ENCODE measurements at places on chromosomes 1 and 21.

- no peak for DNase-seq
Observed at GRCh38 chr1:16094453-16095158, 21.2 kb upstream of the FAM131C start.

DNA sequence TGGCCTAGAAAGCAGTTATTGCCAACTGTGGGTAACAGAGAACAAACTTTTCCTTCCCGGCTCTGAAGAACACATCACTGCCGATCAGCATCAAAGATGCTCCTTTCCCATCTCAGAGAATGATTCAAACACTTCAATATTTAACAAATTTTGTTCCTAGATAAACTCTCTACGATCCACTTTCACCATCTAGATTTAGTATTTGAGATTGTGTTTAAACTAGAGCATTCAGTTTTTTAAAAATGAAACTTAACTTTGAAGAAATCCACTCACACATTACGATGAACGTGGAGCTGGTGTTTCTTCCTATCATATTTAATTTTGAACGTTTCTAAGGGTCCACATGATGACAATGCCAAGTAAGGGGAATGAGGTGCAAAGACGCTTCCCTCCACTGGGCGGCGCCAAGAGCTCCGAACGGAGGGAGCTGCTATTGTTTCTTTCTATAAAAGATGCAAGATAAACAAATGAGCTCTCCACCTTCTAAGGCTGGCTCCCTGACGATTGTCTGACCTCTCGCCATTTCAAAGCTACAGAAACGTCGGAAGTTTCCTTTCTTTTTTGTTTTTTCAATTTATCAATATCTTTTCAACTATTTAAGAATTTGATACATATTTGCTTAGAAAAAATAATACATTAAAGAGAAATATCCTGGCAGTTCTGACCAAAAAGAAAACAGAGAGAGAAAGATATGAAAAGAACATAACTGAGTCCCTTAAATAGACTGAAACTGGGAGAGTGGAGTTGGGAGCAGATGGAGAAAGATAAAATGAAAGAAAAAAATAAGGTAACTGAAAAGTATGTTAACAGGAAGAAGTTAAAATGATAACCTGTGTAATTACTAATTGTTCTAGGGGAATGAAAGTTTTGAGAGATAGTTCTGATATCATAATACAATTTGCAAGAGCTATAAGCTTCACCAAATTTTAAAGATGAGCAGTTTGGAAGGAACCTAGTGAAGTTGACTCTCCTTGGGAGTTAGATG, 4.4 kb upstream of the BARHL2 start:
- DNase-seq = peak; percentile 92

GRCh38 chr21:29130270-29130969, at the start of gene MAP3K7CL:
Gene MAP3K7CL, plus strand, starts transcription at chr21:29130644. Its CDS starts 2,701 bp downstream, at chr21:29133345.
- DNase-seq = no peak

DNA sequence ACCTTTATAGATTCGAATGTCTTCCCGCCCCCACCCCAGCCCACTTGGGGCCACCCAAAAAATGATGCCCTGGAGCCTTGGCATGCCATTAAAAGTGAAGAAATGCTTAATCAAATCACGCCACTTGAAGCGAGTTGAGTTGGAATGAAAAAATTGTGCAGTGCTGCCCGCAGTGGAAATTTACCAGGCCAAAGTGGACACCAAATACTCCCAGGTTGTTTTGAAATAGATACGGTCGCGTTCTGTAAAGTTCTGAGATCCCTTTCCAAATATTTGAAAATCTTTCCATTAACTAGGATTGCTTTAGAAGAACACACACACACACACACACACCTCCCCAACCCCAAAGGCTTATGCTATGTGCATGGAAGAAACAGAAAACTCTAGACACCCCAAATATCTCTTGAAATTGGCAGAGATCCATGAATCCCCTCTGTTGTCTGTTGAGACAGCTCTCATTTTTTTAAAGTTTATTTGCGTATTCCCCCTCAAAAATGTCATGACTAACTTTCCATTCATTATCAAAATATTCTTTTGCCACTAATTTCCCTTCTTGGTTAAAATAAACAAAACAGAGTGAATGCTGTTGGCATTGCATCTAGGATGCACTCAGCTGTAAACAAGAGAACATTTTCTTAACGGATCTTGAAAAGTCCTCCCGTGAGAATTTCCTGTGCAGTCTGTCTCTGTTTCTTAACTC, 142.3 kb upstream of the KCNE2 start:
- DNase-seq = no peak

DNA sequence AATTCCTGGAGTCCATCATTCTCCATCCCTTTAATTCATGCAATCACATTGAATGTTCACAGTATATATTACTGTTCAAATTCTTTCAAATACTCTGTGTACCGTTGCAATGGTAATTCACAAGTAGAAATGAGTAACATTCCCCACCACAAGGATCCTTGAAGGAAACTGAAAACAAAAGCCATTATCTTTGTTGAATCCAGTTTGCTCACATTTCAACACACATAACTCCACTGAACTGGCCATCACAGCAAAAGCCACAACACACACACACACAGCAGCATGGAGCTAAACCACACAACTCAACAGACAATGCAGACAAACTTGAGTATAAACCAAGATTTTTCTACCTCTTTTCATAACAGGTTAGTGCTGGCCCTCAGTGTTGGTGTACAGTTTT, 188.3 kb upstream of the GREM2 start:
- DNase-seq = no peak

- no peak for DNase-seq
Observed at GRCh38 chr1:17200246-17200645, 4.7 kb upstream of the PADI1 start.

GRCh38 chr21:30613836-30614235, at the start of gene KRTAP6-1:
Gene KRTAP6-1, minus strand, starts transcription at chr21:30613930. Its CDS starts 26 bp downstream, at chr21:30613904.
- no peak for DNase-seq

GRCh38 chr1:18673976-18674375, 43.3 kb downstream of the PAX7 start:
- DNase-seq = peak; percentile 4

GRCh38 chr1:218592688-218593087, 247.6 kb downstream of the TGFB2 start:
- DNase-seq = no peak

DNA sequence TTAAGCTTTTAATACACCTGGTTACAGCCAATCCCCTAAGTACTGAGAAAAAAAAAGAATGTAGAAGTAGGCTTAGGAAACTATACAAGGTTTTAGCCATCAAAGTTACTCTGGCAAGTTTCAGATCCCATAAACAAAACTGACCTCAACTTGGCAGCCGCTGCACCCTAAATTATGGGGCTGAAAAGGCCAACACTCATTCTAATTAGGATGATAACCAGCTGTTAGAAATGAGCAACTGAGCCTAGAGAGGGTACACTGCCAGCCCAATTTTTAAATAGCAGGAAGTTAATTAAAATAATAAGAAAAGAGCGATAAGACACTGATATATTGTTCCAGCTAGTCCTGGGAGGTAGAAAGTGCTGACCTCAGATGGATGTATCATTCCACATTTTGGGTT, 105.7 kb upstream of the VAV3 start:
- no peak for DNase-seq

DNA sequence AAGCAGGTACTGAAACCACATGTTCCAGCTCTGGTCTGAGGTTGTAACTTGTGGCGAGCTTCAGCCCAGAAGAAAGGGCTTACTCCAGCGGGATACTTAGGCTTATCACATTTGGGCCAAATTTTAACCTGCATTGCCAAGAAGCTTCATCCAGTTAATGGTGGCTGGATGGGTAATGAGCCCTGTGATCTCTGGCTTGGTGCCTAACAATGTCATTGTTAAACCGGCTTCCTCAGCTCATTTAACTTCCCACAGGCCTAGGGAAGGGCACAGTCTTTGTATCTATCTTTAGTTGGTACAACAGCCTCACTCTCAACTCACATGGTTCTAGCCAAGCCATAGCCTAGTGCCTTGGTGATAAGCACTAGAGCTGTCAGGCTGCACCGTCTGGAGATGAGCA, 43.6 kb upstream of the CCDC190 start:
- DNase-seq = no peak

GRCh38 chr1:115782571-115783281, 14.2 kb upstream of the CASQ2 start:
- DNase-seq = no peak

GRCh38 chr1:18572022-18572880, 58.4 kb upstream of the PAX7 start:
- DNase-seq = peak; percentile 76

DNA sequence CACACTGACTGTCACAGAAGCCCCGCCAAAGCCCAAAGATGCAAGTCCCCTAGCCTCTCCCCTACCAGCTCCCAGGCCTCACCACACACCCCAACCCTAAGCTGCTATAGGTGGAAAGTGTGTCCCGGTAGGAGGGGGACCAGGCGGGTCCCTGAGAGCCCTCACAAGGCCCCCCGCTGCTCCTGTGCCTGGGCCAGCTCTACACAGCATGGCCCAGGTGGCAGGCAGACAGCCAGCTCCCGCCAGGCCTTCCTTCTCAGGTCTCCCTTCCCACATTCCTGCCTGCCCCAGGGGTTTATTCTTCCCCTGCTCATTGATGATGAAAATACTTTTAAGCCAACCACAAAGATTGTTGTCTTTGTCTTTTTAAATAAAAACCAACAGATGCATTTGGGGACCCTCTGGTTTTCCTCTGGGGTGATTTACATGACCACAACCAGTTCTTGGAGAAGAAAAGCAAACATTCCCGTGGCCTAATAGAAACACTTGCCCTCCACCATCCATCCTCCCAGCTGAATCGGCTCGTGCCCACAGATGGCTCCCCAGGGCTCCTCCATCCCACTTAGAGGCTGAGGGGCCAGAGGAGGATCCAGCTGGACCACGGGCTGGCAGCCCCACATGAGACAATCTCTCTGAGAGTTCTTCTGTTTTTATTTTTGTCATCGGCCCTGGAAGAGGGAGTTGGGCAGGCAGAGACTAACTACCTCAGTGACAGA, 93.1 kb downstream of the DMRTB1 start:
- no peak for DNase-seq

DNA sequence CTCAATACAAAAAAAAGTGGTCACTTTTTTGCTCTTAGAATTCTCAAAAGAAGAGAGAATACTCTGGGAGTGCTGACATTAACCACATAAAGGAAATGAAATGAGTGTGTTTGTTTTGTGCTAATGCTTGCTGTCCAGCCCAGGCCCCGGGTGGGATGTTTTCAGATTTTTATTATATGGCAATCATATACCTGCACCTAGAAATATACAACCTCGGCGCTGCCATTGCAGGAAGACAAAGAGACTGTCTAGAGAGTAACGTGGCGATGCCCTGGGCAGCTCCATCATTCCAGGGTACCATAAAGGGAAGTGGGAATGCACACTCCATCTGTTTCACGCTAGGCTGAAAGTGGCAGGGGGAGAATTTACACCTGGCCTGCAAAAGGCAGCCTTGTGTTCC, 7.1 kb downstream of the BACE2 start:
- DNase-seq = no peak

GRCh38 chr1:110056285-110056683, 14.2 kb downstream of the ALX3 start:
- DNase-seq = no peak

DNA sequence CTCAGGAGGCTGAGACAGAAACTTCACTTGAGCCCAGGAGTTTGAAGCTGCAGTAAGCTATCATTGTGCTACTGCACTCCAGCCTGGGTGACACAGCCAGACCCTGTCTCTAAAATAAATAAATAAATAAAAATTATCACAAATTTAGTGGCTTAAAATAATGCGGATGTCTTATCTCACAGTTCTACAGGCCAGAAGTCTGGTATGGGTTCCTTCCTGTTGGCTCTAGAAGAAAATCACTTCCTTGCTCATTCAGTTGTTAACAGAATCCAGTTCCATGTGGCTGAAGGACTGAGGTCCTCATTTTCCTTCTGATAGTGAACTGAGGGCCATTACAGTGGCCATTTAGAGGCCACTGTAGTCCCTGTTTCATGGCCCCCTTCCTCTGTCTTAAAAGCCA, 94.6 kb upstream of the S1PR1 start:
- no peak for DNase-seq

GRCh38 chr1:197944485-197944884, 27.3 kb downstream of the LHX9 start:
- no peak for DNase-seq

DNA sequence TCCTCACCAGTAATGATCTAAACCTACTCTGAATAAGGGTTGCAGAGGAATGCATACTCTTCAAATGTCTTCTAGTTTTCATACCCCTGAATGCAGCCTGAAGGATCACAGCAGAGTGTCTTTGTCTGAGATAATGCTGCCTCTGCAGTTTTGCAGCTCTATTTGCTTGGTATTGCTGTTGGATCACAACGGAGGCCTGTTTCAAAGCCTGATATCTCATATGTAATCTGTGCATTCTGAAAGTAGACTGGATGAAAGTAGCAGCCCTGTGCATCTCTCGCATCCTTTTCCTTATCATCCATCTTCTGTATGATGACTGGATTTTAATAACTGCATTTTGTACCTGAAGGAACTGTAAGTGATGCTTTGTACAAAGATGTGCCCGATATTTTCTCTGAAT, 34.9 kb upstream of the F13B start:
- no peak for DNase-seq

DNA sequence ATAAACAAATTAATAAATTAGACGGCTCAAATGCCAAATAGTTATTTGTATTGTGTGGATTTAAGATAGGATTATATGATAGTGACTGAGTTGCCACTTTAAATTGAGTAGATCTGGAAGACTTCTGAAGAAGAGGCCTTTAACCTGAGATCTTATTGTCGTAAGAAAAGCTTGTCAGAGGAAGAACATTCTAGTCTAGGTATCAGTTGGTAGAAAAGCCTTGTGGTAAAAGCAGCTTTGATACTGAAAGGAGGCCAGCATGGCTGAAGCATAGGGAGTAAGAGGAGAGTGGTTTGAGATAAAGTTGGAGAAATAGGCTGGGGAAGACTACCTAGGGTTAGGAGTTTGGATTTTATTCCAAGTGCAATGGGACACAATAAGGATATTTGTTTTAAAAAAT, 29.1 kb downstream of the SLC30A7 start:
- no peak for DNase-seq

- DNase-seq = no peak
Observed at GRCh38 chr1:86155051-86155806, 1.3 kb downstream of the COL24A1 start.

GRCh38 chr1:5904551-5904950, 87.7 kb downstream of the NPHP4 start:
- no peak for DNase-seq

DNA sequence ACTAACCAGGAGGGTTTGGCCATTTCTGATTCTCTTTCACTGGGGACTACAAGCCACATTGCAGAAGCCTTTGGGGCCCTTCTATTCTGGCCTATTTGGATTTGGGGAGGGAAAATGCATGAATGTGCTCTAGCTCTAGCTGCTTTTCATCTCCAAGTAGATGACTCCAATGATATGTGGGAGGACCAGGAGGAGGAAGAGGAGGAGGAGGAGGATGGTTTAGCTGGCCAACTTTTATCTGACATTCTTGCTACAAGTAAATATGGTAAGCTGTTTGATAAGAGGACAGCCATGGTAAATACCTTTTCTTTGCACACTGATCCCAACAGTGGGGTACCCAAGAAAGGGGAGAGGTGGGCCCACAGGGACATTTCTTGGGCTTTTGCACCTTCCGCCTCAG, 14.0 kb upstream of the SHISA4 start:
- no peak for DNase-seq

DNA sequence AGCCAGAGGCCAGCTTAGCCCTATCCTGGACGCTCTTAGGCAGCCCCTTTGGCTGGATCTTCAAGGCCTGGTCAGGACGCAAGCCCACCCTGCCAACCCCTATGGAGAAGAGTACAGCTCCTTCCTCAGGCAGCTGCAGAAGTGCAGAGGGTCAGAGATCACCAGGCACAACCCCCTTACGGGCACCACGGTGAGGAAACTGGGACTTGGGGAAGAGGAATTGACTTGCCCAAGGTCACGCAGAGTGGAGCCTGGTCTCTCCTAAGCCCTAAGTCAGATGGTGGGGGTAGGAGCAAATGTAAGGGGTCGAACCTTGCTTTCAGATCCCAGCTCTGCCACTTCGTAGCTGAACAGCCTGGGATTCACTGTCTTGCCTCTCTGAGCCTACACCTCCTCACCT, 3.7 kb downstream of the E2F2 start:
- no peak for DNase-seq

Measured in cerebellar cortex (tissue), 1 donor.